ENCODE measurements at places on chromosomes 7 and 10.

DNA sequence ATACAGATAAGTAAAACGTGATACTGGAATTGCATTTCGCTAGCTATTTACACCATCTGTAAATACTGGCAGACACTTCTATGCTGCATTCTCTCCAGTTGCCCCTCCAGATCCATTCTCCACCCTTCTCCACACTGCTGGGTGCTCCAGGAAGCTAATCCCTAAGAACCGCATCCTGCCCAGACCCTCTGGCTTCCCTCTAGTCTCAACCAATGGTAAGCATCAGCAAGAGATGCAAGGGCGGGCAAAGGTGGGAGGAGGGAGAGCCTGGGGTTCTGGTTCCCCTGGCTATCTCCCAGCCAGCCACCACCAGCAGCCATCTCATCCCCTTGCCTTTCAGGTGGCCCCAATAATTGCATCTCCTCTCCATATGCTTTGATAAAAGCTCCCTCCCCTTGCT lies 84.4 kb downstream of the AMPH start:
- no peak for DNase-seq

- DNase-seq = no peak
Observed at GRCh38 chr7:111390000-111390399, 172.3 kb downstream of the IMMP2L start.

DNA sequence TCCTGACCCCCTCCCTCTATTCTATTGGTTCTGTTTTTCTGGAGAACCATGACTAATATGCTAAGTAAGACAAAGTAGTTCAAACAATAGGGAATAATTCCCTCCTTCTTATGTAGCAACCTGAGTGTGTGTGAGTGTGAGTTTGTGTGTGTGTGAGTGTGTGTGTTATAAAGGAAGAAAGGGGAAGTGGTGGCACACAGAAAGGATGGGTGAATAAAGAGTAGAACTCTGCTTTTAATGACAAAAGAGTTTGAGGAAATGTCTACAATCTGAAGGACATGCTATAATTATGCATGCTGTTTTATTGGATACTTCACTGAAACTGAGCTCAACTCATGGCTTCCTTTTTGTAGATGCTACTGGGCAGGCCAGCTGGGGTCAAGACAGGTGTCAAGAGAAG lies 489.5 kb downstream of the REEP3 start:
- DNase-seq = no peak

GRCh38 chr7:120353171-120353570 lies 80.2 kb downstream of the KCND2 start:
- no peak for DNase-seq

DNA sequence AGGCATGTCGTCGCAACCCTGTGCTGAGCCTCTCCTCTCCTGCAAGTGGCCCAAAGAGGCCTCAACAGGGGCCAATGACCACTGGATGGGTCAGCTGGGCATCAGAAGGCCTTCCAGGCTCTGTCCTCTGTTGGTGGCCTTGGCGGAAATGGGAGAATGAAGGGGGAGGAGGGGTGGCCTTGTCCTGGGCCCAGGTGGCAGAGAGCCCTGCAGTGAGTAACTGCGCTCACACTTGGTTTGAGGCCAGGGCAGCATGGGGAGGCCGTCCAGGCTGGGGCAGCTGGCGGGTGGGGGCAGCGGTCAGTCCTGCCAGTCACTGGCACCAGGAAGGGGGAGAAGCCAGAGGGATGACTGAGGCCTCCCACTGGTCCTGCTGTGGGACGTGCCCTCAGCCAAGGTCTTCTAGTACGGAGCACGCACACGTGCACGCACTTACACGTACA lies 59.8 kb downstream of the LHPP start:
- DNase-seq = no peak

DNA sequence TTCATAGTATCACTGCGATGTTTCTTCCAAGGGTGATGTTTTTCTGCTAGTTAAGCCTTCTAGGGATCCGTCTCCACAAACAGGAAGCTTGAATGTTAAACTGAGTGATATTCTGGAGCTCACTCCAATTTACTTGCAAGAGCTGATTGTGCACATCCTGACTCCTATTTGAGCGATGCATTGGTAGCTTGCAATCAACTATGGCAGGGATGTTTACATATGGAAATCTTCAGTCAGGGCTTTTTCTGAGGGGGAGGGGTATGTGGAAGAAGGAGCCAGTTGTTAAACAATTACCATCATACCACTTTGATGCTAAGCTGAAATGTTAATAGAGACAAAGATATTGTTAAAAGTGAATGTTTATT lies 43.2 kb upstream of the NXPH1 start:
- no peak for DNase-seq

DNA sequence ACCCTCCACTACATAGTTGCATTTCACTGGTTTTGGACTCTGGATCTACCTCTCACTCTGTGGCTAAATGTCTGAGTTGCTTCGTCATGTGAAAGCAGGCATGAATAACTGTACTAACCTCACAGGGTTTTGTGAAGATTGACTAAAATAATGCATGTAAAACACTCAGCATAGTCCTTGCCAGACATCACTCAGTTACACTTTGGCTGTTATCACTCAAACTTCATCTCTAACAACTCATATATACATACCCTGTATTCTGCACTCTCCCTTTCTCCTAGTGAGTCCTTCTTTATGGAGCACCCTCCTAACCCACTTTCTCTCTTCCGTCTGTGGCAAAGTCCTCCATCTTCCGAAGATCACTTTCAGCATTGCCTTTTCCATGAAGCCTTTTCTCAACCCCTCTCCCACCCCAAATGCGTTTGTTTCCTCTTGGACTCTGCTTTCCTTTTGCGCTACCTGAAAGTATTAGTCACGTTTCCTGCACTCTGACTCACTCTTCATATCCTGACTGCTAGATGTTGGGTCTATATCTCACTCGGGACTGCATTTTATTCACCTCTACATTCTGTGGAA lies 72.6 kb downstream of the OSBPL3 start:
- DNase-seq = peak; percentile 62
